ENCODE measurements at places on chromosomes 3 and 15.

- DNase-seq, result no peak
Measured at GRCh38 chr3:76942101-76942500, 97.8 kb upstream of the ROBO2 start.

DNA sequence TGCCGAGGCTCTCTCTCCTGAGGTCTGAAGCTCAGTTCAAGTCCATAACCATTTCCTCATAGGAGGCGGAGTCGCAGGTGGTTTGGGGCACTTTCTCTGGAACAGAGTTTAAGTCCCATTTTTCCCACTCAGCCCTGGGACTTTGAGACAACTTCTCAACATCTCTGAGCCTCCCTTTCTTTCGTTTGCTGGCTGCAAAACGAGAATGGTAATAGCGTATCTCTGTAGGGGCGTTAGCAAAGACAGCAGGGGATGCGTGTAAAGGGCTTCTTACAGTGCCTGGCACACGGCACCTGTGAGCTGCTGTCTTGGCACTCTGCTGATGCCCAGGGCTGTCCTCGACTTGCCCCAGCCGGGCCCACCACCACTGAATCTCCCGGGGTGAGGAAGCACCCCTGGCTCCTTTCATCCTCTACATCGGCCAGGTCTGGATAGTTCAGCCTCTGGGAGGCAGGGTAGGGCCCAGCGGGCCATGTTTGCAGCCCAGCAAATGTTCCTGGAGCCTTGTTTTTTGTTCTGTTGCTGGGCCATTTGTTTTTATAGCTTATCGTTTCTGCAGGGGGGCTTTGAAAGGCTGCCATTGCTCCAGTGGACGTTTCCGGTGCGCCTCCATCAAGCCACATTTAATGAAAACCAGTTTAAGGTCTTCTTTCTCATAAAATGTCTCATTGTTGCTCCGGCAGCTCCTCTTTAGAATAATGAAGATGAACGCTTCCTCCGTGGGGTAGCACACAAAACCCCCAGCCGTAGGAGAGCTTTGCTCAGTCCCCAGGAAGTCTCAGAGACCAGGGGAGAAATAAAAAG, 60.0 kb upstream of the WNT5A start:
- no peak for DNase-seq

DNA sequence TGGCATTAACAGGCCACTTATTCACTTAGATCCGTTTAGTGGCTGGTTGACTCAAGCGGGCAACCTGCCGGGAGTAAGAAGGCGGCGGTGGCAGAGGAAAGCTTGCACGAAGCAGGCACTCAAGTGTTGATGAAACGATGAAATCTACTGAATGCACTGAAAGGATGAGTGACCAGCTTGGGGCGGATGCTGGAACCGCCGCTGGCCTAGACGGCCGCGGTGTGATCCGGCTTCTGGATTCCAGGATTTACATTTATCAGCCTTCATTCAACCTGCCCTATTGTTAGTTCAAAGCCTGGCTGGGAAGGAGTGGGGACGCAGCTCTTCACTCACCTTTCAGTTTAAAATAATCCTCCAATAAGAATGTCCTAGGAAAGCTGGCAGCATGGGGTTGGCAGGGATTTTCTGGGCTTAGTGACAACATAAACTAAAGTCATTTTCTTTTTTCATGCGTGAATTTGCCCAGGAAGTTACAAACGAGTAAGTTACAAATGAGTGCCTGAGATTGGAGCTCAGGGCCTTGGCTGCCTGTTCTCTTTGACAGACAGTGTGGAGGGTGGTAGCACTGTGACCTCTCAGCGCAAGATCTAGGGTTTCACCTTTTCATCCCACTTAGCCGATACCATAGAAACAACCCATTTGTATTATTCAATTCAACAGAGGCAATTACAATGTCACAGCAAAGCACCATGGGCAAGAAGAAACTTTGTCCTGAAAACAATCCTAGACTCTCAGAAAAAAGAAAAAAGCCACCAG, 1.1 kb upstream of the PLCH1 start:
- DNase-seq, result no peak

GRCh38 chr3:149977386-149977785, 6.7 kb upstream of the PFN2 start:
- DNase-seq, result no peak

DNA sequence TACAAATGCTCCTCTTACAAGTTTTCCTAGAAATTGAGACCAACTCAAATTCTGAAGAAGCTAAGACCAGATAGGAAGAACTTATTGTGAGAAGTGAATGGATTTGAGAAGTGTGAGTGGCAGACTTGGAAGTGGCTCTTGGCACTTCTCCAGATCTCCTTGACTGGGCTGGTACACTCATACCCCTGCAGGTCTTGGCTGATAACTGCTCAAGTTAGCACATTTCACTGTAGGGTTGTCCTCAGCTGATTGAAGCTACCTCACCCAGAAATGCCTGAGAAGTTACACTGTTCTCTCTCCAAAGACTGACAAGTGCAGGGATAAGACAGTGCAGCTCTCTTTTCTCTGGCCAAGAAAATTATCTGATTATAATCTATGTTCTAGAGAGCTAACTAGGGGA, 16.5 kb upstream of the CLDN1 start:
- DNase-seq, result no peak

GRCh38 chr15:89459271-89460038, 36.9 kb downstream of the RHCG start:
- DNase-seq, result no peak

DNA sequence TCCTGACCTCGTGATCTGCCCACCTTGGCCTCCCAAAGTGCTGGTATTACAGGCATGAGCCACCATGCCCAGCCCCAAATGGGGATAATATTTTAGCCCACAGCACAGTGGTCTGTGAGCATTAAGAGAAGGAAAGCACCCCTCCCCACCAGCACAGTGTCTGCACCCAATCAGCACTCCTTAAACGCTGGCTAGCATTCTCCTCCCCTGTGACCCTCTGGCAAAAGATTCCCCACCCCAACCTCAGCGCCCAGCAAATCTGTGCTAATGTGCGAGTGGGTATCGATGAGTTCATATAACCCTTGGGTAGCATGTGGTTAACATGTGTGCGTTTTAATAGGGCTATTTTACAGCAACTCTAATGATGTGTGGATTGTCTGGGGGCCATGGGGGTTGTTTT, 18.3 kb upstream of the EPHB3 start:
- DNase-seq, result no peak

DNA sequence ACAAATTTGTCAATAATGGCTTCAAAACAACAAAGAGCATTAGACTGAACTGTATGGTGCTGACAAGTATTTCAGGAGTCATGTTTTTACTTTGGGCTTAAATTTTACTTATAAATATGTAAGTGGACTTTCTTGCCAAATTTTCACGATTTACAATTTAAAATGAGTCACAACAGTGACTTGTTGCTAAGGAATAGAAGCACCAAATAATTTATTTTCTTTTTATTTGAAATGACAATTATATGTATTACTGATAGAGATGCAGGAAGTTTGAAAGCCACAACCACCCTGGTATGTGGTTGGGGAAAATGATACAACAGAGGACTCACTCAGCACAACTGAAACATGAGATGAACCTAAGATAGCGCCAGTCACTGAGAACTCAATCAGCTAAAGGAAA, 90.3 kb downstream of the FMN1 start:
- peak; percentile 45 for DNase-seq

GRCh38 chr3:11826628-11827265, 19.9 kb downstream of the TAMM41 start:
- DNase-seq, result no peak

DNA sequence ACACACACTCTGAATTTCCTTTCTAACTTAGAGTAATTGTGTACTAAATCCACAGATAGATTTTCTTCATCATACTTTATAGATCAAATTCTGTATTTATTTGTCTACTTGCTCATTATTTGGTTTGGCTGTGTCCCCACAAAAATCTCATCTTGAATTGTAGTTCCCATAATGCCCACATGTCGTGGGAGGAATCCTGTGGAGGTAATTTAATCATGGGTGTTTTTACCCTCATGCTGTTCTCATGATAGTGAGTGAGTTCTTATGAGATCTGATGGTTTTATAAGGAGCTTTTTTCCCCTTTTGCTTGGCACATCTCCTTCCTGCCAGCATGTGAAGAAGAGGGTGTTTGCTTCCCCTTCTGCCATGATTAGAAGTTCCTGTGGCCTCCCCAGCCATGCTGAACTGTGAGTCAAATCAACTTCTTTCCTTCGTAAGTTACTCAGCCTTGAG, 198.3 kb upstream of the TGFBR2 start:
- DNase-seq, result no peak

DNA sequence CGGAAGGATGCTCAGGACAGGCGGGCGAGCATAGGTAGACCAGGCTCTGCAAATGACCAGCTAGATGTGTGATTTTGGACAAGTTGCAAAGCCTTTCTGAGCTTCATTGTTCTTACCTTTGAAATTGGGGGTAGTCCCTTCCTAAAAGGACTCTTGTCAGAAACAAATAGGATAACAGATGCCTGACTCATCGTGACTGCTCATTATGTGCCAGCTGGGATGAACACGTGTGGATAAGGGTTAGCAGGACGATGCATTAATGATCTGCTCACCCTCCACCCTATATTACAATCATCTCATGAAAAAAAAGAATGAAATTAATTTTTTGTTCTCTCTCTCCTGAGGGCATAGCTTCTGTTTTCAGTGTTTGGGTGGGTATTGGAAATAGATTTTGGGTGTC, 223.4 kb downstream of the NR2F2 start:
- DNase-seq, result no peak

DNA sequence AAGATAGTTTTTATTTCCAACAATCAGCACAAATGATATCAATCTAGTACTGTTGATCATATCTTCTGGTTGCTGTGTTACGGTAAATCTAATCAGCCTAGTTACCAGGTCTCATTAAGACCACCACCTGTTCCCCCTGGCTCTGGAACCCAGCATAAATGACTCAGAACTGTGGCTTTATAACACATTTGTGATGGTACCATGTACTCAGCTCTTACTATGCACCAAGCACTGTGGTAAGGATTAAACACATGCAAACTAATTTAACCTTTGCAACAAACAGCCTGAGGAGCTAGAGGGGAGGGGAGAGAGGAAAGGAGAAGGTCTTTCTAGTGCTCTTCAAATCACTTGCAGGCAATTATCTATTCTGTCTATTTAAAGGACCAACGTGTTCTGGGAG, 173.9 kb upstream of the LMCD1 start:
- DNase-seq, result no peak

- DNase-seq, result no peak
Measured at GRCh38 chr3:169575381-169575780, 88.1 kb downstream of the MECOM start.

DNA sequence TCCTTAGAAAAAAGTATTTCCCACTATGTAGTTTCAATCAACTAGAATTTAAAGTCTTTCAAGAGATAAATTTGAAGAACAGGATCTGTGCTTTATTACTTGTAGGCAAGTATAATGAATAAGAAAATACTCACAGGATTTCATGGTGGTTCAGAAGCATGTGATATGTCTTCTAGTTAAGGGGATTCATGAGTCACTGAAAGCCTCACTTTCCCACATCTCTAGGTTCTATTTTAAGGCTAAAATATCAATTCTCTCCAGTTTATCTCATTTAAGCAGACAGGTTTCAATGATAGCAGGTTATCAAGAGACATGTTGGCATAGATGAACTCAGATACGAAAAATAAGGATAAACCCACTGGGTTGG, 437.8 kb upstream of the BCHE start:
- no peak for DNase-seq

DNA sequence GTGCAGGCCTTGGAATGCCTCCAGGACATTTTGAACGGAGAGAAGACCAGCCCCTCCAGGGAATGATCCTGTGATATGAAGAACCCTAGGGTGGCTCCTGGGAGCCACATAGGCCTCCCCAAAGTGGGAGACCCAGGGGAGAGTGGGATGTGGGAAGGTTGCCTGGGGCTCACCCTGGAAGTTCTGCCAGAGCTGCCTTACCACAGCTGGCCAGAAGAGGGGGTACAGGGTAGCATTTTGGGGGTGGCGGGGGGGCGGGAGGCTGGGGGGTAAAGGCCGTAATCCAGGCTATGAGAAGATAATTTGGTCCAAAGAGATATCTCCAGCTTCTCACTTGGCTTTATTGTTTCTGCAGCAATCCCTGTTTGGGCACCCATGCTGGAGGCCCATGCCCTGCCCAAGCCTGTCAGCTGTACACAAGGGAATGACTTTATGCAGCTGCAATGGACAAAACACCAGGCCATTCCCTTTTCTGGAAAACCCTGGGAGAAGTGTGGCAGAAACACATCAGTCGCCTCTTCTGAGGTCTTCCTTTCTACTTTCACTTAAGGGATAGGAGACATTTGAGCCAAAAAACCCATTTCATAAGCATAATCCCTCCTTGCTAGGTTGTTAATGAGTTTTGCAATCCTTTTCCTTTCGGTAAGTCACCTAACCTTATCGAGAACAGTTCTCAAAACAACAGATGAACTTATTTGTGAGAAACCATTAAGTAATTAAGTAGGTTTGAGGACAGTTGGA, 11.0 kb upstream of the MUSTN1 start:
- no peak for DNase-seq

DNA sequence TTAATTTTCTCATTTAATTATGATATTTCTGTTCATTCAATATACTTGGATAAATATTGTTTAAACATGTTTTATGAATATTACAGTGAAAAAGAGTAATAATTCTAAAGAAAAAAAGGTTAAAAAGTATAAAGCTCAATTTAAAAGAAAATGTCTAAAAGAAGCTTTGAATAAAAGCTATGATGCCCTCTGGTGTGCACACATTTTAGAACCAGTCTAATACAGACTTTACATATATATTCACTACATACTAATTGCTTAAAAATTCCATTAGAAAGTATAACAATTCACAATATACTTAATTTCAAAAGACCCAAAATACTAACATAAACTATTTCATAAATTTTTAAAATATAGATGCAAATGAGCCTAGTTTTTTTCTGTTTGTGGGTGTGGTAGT, 909.1 kb upstream of the ROBO1 start:
- DNase-seq, result no peak

DNA sequence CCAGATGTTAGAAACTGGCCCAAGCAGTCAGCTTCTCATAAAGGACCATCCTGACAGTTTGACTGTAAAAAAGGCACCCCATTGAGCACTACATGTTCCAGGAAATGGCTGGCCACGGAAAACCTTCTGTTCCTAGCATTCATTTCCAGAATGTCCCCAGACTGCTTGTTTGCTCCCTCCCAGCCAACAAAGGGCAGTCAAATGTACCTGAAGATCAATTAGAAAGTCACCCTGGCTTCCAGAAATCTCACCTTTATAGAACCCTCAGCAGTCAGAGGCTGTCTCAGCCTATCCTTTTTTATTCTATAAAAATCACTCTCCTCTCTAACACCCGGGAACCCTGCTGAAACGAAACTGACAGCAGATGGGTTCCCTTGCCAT, 784 bp upstream of the SAMMSON start:
- DNase-seq, result no peak

DNA sequence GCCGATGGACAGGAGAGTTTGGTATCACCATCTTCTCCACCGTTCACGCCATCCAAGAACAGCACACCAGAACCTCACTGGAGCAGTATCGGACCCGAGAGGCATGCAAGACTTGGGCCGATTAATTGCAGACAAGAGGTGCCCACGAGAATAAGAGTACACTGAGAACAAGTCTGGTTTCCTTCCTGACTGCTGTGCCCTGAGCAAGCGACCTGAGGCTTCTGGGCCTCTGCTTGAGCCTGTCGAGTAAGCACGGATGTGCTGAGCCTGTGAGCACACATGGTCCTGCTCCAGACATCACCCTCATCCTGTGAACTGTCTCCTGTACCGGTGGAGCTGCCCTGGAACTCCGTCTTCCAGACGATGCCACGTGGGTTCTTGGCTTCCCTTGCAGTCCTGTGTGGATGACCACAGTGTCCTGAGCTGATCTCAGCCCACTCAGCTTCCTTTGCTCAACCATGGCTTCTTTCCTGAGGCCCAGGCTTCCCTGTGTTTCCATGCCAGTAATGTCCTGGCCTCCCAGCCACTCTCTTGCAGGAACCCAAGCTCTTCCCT, 34.3 kb upstream of the SNRPA1 start:
- no peak for DNase-seq

Data from AG09319 (cell line).